ENCODE measurements at places on chromosomes 7 and 10.

- no peak for DNase-seq
Measured at GRCh38 chr10:25487266-25487665, 312.5 kb downstream of the GPR158 start.

DNA sequence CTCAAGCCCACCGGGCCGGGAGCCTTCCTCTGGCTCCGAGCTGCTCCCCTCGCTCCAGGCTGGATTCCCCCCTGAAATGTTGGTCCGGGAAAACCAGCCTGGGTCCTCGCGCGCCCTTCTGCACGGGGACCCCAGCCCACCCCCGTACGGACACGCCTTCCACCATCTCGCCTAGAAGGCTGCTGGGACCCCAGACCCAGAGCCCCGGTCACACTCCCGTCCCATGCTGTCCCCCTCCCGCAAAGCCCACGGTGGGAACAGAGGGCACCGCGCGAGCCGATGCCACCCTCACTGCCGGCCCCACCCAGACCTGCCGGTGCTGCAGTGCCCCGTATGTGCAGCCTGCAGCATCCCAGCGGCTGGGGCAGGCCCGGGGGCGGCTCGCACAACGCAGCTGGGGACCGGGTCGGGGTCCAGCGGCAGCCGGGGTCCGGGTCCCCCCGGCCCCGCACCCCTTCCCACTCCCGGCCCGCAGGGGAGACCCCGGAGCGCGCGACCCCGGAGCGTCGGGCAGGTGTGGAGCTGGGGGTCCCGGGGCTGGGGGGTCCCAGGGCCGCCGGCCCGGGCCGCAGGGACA lies 871 bp downstream of the SPOCK2 start:
- no peak for DNase-seq

DNA sequence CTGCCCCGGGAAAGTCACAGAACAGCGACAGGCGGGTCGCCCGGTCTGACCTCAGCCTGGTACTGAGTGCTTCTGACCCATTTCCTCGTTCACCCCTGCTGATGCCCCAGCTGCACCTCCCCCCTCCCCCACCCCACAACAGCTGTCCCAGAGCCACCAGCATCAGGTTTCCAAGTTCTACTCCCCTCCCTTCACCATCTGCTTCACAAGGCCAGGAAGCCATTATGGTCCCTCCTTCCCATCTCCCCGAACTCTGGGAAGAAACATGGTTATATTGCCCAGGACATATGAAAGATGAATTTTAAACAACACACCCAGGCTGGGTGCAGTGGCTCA lies 301.9 kb upstream of the GALNT17 start:
- DNase-seq, result no peak

- DNase-seq, result no peak
Measured at GRCh38 chr7:122528879-122529481, 169.9 kb downstream of the RNF133 start.

- DNase-seq, result no peak
Measured at GRCh38 chr10:116080553-116080952, 192.5 kb downstream of the GFRA1 start.

- DNase-seq, result no peak
Measured at GRCh38 chr7:128267595-128267924, 26.5 kb downstream of the LEP start.

- no peak for DNase-seq
Measured at GRCh38 chr7:151246102-151246850, 2.2 kb downstream of the SMARCD3 start.

DNA sequence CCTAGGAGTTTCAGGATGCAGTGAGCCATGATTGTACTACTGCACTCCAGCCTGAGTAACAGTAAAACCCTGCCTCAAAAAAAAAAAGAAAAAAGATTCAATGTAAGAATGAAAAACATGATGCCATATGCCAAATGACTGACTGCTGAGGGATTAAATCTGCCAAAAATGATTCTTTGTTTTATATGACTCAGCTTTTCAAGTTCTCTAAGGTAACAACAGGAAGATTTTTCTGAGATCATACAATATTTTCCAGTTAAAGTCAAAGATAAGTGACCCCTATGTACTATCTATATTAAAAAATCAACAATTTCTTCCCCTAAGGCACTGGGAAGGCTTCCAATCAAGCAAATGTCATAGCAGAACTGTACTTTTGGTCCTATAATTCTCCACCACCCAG lies 271.2 kb upstream of the IMMP2L start:
- DNase-seq, result no peak

- DNase-seq, result no peak
Measured at GRCh38 chr10:98463976-98464754, 17.4 kb upstream of the HPS1 start.

DNA sequence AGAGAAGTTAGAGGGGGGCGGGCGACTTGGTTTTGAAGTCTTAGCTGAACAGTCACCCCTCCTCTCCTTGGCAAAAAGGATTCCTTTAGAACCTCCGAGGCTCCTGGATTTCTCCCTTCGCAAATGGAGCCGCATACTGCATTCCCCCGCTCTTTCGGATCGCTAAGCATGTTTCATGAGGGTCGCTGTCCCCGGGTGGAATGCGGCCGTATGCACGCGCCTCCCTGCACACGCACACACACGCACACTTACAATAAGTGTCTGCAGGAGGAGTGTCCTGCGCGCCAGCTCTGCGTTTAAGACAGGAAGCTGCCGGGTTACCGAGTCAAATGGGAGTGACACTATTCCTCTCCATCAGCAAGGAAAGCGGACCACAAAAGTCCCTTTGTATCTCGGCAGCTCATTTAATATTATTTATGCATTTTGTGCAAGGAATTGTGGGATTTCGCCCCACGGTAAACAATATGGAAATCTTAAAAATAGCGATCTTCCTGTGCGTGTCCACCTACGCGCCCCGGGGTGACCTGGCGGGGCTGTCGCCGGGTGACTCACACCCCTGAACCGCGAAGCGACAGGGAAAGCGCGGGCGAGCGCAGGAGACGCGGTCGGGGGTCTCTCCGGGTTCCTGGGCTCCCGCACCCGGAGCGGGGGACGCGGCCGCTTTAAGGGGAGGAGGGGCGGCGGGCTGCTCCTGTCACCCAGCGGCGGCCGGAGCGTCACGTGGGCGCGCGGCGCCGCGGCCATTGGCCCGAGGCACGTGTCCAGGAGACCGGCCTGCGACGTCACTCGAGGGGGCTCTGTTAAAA lies 988 bp upstream of the EN2 start:
- no peak for DNase-seq

DNA sequence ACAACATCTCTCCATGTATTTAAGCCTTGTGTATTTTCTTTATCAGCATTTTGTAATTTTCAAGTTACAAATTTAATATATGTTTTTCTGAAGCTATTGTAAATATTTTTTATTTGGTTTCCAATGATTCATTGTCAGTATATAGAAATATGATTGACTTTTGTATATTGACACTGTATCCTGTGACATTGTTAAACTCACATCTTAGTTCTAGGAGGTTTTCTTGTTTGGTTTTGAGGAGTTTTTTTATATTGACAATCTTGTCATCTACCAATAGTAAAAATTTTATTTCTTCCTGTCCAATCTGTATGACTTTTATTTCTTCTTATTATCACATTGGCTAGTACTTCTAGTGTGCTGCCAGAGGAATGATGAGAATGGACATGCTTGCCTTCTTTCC lies 393.7 kb downstream of the GPAM start:
- no peak for DNase-seq

All from stimulated activated CD4-positive, alpha-beta T cell treated with anti-CD3 and anti-CD28 coated beads, Interleukin-12 subunit alpha, Interleukin-12 subunit beta, amount 100 ng/mL, for 24 hours (primary cell).